ENCODE measurements at places on chromosomes 3 and 15. TPM values are rescaled to one million over a fixed set of nuclear protein-coding genes. Genes with fewer than 3 reads are reported as not detected.

DNA sequence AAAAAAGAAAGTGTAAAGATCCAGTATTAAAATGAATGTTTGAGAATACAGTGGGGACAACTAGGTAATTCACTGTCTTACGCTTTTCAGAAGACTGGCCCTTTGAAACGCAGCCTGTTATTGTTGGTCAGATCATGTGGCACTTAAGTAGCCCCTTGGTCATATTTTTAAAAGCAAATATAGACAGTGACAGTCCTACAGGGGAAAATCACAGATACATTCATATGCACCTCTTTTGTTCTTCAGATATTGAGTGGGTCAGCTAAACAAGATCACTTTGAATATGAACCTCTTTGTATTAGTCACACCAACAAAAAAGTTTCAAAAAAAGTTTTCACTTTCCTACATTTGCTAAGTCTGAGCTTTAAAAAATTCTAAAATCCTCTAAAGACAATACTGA, 36.0 kb downstream of the TIGIT start:
- DNase-seq, result no peak

DNA sequence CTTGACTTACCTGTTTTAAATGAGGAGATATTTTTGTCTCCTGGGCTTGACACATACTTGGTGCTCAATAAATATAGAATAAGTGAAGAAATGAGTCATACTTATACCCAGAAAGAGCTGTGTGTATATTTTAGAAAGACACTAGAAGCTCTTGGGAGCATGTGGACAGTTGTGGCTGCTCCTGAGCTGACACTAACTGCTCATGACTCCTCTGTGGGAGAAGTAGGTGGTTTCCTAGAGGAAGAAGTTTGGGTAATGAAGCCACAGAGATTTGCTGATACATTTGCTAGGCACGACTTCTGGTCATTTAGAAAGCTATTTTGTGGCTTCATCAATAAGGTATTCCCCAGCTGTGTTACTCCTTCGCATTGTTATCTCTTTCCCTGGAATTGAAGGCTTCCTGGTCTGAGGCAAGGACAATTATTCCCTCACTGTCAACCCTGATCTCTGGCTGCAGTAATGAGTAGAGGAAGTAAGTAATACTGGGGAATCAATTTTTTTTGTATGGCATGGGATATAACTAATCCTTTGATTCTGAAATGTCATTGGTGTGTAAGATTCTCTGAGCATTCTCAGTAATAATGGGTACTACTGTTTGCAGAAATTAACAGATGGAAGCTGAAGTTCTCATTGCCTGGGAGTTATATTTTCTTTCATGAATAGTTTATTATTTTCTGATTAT, 79.6 kb upstream of the DCBLD2 start:
- peak; percentile 98 for DNase-seq

DNA sequence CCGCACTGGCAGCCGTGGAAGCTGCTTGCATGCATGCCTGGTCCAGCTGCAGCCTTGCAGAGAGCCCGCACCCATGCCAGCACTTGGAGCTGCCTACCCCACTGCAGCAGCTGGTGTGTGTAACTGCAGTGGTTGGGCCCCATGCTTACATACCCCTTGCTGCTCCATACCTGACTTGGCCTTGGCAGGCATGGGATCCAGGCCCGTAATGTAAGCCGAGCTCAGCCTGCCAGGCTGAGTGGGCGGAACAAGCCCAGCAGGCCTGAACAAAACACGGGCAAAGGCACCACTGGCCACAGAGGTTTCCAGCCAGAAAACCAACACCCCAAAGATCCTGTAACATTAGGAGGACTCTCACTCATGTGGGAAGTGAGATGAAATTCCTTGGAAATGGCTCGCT, 48.3 kb downstream of the SLC6A20 start:
- no peak for DNase-seq

GRCh38 chr15:63466378-63467192, 37.8 kb upstream of the USP3 start:
- peak; percentile 46 for DNase-seq

- DNase-seq, result no peak
Measured at GRCh38 chr15:99613887-99614647, 48.3 kb downstream of the MEF2A start.

HDC gene
- total RNA-seq, result not detected

FETUB gene
- total RNA-seq, result not detected

DNA sequence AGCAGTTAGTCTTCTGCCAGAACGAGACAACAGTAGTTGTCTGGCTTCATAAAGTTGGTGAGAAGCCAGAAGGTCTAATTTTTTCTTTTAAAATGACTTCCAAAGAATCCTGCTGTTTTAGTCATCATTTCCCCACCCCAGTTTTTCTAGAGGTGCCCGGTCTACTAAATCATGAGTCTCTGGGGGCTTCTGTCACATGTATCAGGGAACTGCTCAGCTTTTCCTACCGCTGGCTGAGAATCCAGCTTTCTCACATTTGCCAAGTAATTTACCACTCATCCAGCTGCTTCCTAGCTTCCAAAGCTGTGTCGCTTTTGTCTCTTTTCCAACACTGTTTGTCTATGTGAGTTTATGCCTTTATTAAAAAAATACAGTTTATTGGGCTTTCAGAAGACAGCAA, 183.3 kb downstream of the NSUN3 start:
- peak; percentile 49 for DNase-seq

DNA sequence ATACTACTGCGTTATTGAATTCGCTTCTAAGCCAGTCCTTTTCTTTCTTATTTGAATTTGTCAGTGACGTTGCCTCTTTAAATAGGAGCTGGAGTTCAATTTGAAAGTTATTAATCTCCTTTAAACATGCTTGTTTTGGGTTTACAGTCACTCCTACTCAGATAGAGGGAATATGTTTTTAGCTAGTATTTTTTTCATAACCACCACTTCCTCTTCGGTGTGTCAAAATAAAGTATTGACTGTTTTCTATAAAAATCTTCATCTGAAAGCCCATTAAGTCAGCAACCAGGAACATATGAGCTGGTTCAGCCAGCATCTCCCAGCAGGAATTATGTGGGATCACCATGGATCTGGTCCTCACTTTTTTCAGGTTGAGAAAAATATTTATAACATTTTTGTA, 772.9 kb downstream of the DIPK2A start:
- DNase-seq, result no peak

DNA sequence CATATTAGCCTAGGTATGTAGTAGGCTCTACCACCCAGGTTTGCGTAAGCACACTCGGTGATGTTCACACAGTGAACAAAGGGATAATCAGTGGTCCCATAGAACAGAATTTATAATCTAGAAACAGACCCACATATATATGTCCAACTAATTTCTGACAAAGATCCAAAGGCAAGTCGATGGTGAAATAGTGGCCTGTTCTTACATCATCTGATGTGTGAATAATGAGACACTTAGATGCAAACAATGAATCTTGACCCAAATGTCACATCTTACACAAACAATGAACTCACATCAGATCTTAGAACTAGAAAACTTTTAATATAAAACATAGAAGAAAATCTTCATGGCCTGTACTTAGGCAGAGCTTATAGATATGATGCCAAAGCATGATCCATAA, 17.6 kb upstream of the TM2D3 start:
- DNase-seq, result no peak

GRCh38 chr3:148500881-148501280, 196.8 kb upstream of the AGTR1 start:
- DNase-seq, result no peak

- DNase-seq, result peak; percentile 78
Measured at GRCh38 chr3:141280086-141280485, 48.5 kb downstream of the PXYLP1 start.

TNIK gene
- total RNA-seq, result 68.6 TPM

GRCh38 chr3:127754411-127755304, 67.7 kb downstream of the MGLL start:
- DNase-seq, result no peak

CRABP1 gene
- total RNA-seq, result 0.30 TPM

- no peak for DNase-seq
Measured at GRCh38 chr15:73558529-73558928, 74.7 kb downstream of the NPTN start.

DNA sequence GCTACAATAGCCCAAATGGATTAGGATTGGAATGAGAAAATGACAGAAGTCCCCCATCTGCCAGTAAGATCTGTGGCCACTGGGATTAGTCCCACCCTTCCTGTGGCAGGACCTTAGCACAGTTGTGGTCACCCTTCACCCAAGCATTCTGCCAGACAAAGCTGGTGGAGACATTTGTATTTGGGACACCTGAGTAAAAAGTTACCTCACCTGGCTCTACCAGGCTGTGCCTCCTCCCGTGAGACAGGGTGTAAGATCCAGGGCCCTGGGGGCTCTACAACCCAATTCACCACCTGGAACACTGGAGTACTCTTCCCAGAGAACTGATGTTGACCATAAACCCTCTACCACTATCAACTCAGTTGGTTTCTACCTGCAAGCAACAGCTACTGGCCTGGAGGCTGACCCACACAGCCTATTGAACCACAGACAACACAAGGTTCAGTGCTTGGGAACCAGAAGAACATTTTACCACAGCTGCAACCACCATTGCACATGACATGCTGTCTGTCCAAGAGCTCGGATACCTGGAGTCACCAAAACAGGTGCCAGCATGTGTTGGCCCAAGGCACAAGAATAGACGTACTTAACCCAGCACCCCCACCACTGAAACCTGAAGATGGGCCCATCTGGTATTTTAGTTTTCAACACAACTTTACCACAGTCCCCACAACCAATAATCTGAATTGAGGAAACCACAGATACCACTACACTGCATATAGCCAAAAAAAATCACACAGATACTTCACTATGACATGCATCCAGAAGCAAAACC, 1686.7 kb downstream of the SI start:
- no peak for DNase-seq

DNA sequence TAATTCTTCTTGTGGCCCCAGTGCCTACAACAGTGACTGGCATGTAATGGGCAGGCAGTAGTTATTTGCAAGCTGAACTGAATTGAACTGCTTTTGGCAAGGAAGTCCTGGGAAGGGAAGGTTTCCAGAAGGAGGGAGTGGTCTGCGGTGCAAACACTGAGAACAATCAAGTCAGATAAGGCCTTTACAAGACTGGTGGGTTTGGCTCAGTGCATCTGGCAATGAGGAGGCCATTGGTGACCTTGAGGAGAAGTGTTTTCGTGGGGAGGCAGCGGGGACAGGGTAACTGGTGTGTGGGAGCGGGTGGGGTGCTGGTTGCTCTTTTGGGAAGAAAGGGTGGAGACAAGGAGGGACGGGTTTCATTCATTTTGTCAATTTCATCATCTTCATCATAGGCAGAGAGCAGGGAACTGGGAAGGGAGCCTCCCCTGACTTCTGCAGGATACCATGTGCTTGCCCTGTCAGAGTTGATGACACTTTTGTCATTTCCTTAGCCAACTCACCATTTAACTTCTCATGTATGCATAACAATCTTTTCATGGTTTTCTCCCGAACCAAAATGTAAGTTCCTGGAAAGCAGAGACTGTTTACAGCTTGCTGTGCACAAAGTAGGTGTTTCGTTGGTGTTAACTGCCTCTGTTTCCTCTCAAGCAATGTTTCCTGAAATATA, 8.4 kb upstream of the EHD4 start:
- DNase-seq, result no peak

GRCh38 chr3:123652342-123652984, 67.6 kb upstream of the HACD2 start:
- DNase-seq, result peak; percentile 34

GRCh38 chr3:141401573-141402475, 33.5 kb downstream of the ZBTB38 start:
- no peak for DNase-seq

- peak; percentile 86 for DNase-seq
Measured at GRCh38 chr15:39285071-39285470, 295.8 kb upstream of the THBS1 start.

SEMA3G gene
- total RNA-seq, result 0.26 TPM

GRCh38 chr3:30024466-30024865, 581.9 kb upstream of the TGFBR2 start:
- DNase-seq, result no peak

GRCh38 chr15:31440754-31441311, 114.2 kb downstream of the KLF13 start:
- no peak for DNase-seq

GRCh38 chr3:15576475-15576874, 24.9 kb downstream of the HACL1 start:
- no peak for DNase-seq

- no peak for DNase-seq
Measured at GRCh38 chr3:186974824-186975313, 44.5 kb downstream of the ST6GAL1 start.

ARMC8 gene
- 33.2 TPM for total RNA-seq

DNA sequence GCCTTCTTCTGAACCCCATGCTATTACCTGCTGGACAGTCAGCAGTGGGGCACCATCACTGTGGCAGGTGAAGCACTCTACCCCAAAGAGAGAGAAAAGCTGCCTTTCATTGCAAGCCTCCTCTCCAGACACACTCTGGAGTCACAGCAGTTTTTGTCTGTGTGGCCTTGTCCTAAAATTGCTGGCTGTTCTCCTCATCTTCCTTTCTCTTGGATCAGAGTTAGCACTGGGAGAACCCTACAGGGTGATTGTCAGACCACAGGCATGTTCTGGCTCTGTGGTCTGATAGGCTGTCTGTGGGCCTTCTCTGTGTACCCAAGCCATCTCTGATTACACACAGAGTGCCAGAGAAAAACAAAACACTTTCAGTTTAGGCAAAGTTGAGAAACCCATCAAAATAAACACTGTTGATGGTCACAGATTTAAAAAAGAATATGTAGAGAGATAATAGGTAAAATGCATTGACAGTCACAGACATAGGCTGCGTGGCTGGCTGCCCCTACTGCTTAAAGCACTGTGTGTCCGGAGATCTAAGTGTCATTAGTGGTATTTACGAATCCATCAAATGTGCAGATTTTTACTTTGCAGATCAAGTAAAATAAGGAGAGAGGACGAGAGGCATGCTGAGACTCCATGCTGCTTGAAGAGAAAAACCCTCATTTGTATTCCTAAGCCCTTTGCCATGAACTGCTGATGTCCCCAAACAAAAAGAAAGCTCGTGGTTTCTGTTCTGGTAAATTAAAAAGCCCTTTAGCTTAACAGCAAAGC, 689.9 kb downstream of the TUSC7 start:
- peak; percentile 52 for DNase-seq

UBE2E1 gene
- total RNA-seq, result 145 TPM

DNA sequence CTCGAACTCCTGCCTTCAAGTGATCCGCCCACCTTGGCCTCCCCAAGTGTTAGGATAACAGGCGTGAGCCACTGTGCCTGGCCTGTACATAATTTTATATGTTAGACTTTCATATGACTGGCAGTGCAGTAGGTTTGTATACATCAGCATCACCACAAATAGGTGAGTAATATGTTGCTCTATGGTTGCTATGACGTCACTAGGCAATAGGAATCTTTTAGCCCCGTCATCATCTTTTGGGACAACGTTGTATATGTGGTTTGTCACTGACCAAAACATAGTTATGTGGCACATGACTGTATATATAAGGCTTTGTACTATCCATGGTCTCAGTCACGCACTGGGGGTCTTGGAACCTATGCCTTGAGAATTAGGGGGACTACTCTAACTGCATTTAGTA, 17.0 kb upstream of the DNAJC19 start:
- no peak for DNase-seq

FOXB1 gene
- total RNA-seq, result 1.3 TPM

DNA sequence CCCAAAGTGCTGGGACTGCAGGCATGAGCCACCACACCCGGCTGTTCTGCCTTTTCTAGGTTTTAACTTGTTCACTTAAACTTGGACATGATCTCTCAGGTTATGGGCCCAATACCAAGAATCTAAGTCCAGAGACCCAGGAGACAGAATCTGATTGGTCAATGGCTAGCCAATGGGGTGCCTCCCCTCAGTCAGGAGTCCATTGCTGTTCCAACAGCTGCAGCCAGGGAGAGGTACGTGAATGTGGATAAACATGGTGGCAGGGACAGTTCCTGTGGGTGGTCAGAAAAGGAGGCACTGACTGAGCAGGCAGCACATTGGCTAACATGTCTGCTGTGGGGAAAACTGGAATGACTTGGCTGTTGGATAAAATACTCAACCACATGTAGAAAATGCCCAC, 140.3 kb downstream of the RPLP1 start:
- no peak for DNase-seq

All from astrocyte (in vitro differentiated cells and primary cell).